SK-N-DZ (cell line): ENCODE measurements at places on chromosomes 3 and 15.

GRCh38 chr3:146970236-146970635 is 365.1 kb upstream of the PLSCR5 start:
- no peak for DNase-seq

DNA sequence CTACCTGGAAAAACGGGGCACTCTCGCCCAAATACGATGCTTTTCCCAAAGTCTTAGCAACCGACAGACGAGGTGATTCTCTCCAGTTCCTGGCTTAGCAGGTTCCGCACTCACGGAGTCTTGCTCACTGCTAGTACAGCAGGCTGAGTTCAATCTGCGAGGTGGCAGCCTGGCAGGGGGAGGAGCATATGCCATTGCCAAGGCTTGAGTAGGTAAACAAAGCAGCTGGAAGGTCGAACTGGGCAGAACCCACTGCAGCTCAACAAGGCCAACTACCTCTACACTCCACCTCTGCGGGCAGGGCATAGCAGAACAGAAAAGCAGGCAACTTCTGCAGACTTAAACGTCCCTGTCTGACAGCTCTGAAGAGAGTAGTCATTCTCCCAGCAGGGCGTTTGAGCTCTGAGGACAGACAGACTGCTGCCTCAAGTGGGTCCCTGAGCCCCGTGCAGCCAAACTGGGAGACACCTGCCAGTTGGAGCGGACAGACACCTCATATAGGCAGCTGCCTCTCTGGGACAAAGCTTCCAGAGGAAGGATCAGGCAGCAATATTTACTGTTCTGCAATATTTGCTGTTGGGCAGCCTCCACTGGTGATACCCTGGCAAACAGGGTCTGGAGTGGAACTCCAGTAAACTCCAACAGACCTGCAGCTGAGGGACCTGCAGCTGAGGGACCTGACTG is 73.4 kb upstream of the CADM2 start:
- DNase-seq = no peak

GRCh38 chr3:128800241-128801187 is 74.5 kb downstream of the RAB7A start:
- DNase-seq = no peak

GRCh38 chr15:36917411-36918267 is 182.7 kb downstream of the MEIS2 start:
- no peak for DNase-seq

- DNase-seq = no peak
Measured at GRCh38 chr15:74470631-74471395, 9.9 kb upstream of the UBL7 start.

DNA sequence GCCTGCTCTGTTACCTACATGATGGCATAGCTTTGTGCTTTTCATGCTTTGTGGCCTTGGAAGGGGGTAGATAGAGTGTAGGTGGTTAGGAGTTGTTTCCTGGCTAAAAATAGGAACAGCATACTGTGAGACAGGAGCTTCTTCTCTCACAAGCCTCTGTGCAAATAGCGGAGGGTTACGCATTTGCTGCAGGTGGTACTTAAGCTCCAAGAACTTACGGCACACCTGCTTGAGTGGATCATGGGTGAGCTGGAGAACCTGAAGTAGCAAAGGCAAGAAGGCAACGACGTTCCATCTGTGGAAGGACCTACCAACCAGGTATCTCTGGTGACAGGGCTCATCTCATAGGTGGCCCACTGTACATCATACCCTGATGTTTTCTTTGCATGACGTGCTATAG is 66.0 kb downstream of the ST6GAL1 start:
- DNase-seq = no peak

- no peak for DNase-seq
Measured at GRCh38 chr3:102972350-102972749, 537.5 kb downstream of the ZPLD1 start.

DNA sequence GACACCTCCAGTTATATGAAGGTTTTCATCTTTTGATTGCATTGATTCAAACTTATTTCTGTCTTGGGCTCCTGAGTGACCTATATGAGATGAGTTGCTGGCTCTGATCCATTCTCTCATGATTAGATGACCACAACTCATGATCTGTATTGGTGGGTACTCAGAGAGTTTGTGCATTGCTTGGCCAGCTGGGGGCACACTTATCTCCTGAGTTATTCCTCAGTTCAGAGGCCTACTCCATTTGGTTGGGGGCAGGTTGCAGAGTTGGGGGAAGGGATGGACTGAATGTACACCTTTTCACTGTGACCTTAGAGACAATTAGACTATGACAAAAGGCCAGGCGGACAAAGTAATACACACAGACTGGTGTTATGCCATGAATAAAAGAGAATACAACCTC is 166.2 kb upstream of the SEMA6D start:
- DNase-seq = no peak

- no peak for DNase-seq
Measured at GRCh38 chr3:124263168-124263567, 271.2 kb upstream of the ROPN1 start.

GRCh38 chr3:195075199-195075940 is 195.6 kb downstream of the XXYLT1 start:
- DNase-seq = no peak

- no peak for DNase-seq
Measured at GRCh38 chr3:132354916-132355702, 37.9 kb downstream of the ACP3 start.

DNA sequence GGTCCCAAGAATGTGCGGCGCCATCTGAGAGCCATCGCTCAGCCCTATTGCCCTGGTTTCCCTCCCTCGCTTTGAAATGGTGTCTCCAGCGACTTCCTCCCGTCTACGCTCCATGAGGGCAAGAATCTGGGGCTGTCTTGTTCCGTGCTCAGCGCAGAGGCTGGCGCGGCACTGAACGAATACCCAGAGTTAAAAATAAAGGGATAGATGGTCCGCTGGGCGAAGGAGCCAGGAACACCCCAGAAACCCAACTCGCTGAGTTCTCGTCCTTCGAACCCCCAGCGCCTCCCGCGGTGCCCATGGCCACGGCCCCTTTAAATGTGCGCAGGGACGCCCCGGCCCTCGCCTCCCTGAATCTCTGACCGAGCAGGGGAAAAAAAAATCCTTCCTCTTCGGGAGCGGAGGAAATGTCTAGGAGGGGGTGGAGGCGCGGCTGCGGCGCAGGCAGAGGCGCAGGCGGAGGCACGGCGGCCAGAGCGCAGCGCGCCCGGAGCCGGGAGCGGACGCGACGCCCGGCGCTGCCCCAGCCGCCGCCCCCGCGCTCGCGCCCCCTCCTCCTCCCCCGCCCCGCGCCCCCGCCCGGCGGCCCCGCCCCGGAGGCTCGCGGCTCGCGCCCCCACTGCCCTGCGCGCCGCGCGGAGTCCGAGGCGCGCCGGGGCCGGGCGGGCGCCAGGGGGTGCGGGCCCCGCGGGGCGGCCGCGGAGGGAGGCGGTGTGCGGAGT is 8.5 kb upstream of the FGD5 start:
- DNase-seq = no peak

DNA sequence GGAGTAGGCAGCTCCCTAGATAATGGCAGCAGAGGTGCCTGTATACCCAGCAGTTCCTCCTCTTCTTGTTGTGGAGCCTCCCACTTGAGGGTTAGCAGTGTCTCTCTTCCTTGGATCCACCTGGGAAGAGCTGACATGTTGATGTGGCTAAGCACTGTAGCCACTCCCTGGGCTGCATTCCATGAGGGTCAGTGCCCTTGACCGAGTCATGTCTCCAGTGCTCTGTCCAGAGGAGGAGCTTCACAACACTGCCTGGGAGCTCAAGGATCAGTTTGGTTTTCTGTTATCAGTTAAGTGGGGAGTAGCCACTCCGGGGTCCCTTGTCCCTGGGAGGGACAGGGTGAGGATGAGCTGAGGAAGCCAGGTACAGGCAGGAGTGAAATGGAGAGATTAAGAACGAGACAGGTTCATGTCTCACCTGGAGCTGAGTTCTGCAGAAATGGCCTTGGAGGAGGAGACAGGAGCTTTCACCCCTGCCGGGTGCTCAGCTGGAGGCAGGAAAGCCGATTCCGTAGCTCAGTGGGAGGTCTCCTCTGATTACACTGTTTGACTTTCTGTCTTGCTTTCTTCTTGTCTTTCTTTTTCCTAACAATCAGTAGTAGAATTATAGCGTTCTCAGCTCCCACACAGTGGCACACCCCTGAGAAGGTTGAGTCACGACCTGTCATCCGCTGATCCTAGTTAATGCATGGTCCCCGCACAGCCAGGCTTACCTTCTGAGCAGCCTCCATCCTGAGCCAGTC is 57.9 kb upstream of the SEC22A start:
- DNase-seq = no peak

- DNase-seq = no peak
Measured at GRCh38 chr15:26096581-26096980, 233.5 kb upstream of the ATP10A start.

- DNase-seq = no peak
Measured at GRCh38 chr3:156687023-156687422, 12.6 kb downstream of the TIPARP start.

GRCh38 chr3:50401978-50402595 is 42.8 kb upstream of the TMEM115 start:
- DNase-seq = no peak

DNA sequence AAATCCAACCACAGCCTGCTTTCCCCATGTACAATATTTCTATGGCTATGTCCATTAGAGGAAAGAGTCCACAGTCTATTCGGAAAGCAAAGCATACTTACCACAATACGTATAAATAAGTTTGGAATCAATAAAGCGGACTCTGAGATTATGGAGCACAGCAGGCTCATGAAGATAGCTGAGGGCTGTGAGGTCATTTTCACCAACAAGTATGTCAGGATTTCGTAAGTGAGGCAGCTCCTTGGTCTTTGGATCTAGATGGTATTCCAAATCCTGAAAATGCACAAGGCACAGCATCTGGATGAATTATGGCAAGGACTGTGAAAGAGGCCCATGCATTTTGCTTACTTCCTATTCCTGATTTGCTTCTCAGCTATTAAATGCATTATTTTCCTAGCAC is 100.4 kb downstream of the MYO5A start:
- DNase-seq = no peak

- no peak for DNase-seq
Measured at GRCh38 chr3:178420033-178420432, 116.2 kb upstream of the KCNMB2 start.

DNA sequence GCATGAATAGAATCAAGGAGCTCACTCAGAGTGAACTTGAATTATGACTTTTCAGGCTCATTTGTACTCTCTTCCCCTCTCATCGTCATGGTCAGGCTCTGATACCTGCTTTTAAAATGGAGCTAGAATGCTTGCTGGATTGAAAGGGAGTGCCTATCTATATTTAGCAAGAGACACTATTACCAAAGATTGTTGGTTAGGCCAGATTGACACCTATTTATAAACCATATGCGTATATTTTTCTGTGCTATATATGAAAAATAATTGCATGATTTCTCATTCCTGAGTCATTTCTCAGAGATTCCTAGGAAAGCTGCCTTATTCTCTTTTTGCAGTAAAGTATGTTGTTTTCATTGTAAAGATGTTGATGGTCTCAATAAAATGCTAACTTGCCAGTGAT is 9.6 kb downstream of the CCNDBP1 start:
- no peak for DNase-seq

- DNase-seq = no peak
Measured at GRCh38 chr15:81113861-81114291, 20.2 kb upstream of the CFAP161 start.

- no peak for DNase-seq
Measured at GRCh38 chr3:58216496-58217195, 5.9 kb upstream of the DNASE1L3 start.

DNA sequence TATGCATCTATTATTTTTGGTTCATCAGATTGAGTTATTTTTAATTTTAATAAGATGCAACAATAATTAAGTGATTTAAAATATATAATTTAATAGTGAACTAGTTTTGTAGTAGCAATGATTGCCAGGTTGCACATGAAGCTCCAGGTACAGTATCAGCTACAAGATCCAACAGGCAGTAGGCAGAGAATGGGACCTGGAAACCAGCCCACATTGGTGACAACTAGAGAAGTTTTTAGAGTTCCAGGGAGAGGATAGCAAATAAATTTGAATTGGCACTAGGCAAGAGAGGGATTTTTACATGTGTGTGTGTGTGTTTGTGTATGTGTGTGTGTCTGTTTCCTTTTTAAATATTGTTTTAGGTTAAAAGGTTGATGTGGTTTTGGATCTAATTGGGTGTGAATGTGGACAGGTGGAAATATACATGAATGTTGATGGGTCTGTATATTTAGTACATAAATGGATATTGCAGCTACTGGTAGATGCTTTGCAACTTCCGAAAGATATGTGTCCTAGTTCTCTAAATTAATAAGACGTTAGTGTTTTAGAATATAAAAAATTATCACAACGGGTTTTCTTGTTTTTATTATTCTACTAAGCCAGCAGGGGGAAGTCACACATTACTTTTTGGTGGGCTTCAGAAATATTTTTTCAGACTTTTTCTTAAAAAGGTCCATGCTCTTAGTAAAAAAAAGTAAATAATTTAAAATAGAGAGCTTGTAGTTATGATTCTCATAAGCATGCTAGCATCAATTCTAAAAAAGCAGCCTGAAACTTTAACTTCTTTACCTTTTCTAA is 110.1 kb upstream of the GBE1 start:
- DNase-seq = no peak

GRCh38 chr15:57122080-57122840 is 203.8 kb downstream of the TCF12 start:
- no peak for DNase-seq

DNA sequence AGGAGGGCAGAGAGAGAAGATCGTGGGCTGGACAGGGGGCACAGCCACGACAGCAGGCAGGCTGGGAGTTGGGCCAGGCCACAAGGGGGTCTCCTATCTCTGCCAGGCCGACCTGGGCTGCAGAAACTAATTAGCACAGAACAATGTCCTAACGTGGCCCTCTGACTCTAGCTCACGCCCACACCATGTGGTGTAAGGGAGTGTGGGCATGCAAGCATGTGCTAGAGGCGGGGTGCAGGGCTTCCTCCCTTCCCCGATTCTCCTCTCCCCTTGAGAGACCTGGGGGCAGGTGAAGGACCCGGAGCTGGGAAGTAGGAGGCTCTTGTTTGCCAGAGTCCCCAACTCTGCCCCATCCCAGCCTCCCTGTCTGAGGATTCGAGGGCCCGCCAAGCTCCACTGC is 65.5 kb downstream of the LINGO1 start:
- DNase-seq = no peak

GRCh38 chr3:129557548-129557894 is 14.5 kb downstream of the H1-8 start:
- no peak for DNase-seq

DNA sequence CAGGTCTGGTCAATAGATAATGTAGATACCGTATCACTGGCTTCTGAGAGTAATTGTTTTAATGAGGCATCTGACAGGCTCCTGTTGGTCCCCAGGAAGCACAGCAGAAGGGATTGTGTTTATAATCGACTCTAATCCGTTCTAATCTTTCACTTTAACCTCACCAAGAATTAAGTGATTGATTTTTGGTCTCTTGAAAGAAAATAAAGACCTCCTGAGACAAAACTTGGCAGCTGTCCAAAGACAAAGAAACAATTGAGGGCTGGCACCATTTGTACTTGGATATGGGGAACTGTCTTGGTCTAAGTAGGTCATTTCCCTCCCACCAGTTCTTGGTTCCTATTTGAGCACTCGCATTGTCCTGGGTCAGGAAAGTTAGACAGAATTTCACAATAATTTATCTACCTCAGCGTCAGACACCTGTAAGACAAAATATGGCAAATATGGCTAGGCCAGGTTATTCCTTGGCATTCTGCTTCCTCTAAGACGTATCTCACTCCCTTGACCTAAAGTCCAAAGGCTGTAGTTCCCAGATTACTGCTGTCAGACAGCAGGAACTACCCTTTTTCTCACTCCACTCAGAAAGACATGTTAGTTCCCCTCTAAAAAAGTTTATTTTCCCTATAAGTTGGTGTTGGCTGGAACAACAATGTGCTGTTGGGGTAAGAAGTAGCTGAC is 22.7 kb upstream of the CD96 start:
- no peak for DNase-seq

GRCh38 chr15:71366926-71367325 is 251.7 kb downstream of the THSD4 start:
- no peak for DNase-seq

- no peak for DNase-seq
Measured at GRCh38 chr15:99385005-99385669, 133.9 kb downstream of the LRRC28 start.
